ENCODE measurements at places on chromosomes 5 and 9. TPM values are rescaled to one million over a fixed set of nuclear protein-coding genes. Genes with fewer than 3 reads are reported as not detected.

The SLC36A3 gene
- not detected for total RNA-seq

The MZB1 gene
- 0.57 TPM for total RNA-seq

- H3K27me3 ChIP-seq = no peaks in the 10 kb centered on the region
- DNase-seq = no peak
- peaks cover 3% of the 10 kb centered on the region for H3K4me1 ChIP-seq
- no peak overlapping the region for H3K4me3 ChIP-seq
Observed at GRCh38 chr5:125180231-125180829, 433.9 kb upstream of the ZNF608 start.

- peaks cover 3% of the 10 kb centered on the region for H3K4me1 ChIP-seq
- H3K27me3 ChIP-seq = no peaks in the 10 kb centered on the region
- no peak overlapping the region for H3K4me3 ChIP-seq
Observed at GRCh38 chr5:144028636-144029035, 141.8 kb downstream of the YIPF5 start.

GRCh38 chr9:93369686-93370085 lies 81.8 kb upstream of the FAM120A start:
- H3K4me3 ChIP-seq = no peak overlapping the region
- peaks cover 3% of the 10 kb centered on the region for H3K4me1 ChIP-seq
- H3K36me3 ChIP-seq = no peaks in the 10 kb centered on the region
- no peak overlapping the region for H3K27ac ChIP-seq

DNA sequence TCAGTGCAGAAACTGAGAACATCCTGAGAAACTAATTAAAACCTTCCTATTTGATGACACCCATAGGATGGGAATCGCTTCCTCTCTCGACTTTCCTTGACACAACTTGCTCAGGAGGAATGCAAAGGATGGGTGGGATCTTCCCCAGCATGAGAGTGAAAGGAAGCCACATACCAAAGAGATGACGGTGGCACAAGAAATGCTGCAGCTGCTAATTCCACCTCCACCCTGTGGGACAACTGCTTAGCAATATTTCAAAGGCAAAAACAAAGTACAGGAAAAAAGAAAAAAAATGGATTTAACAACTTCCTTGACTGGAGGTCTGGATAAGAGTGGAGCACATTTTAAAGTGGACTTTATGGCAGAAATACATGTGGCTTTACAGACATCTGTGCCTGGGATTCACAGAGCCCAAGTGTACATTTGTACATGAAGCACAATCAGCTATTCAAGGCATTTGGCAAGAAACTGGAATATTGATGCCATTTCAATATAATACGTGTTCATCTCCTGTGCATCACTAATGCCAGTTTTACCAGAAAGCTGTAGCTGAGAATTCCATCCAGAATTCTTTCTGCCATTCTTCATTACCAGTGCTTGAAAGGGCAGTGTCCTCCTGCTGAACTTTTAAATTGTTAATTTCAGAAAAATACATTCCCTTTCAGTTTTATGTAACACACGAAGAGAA lies 359.2 kb upstream of the ACTBL2 start:
- H3K4me3 ChIP-seq = no peak overlapping the region
- DNase-seq = peak; percentile 86
- no peaks in the 10 kb centered on the region for H3K36me3 ChIP-seq
- peak overlapping the region; percentile 47 for H3K27ac ChIP-seq
- H3K4me1 ChIP-seq = peaks cover 2% of the 10 kb centered on the region

GRCh38 chr5:65874241-65874640 lies 52.1 kb upstream of the ERBIN start:
- H3K36me3 ChIP-seq = no peaks in the 10 kb centered on the region
- H3K4me1 ChIP-seq = no peaks in the 10 kb centered on the region
- no peaks in the 10 kb centered on the region for H3K27me3 ChIP-seq
- no peak overlapping the region for H3K27ac ChIP-seq

DNA sequence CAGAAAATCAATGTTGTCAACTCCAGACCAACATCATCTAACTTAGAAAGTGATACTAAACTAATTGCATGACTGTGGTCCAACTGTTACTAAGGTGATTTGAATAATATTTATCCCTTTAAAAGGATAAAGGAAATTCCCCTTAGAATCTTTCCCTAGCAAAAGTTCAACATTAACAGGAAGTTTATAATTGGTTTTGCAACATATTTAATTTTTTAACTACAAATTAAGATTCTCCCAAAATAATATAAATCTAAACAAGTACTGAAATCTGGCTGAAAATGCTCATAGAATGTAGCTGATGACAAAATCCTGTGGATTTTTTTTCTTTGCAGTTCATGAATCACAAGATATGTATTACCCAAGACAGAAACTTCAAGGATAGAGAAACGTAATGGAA lies 151.4 kb downstream of the LPAR1 start:
- H3K27me3 ChIP-seq = no peaks in the 10 kb centered on the region
- DNase-seq = no peak

GRCh38 chr5:5209089-5209488 lies 69.0 kb downstream of the ADAMTS16 start:
- H3K27ac ChIP-seq = no peak overlapping the region
- no peak for DNase-seq
- H3K4me1 ChIP-seq = no peaks in the 10 kb centered on the region
- no peaks in the 10 kb centered on the region for H3K27me3 ChIP-seq
- no peaks in the 10 kb centered on the region for H3K36me3 ChIP-seq
